ENCODE measurements at places on chromosomes 16 and 17. TPM values are rescaled to one million over a fixed set of nuclear protein-coding genes. Genes with fewer than 3 reads are reported as not detected.

The KCNG4 gene
- not detected for total RNA-seq

The GDE1 gene
- 33.4 TPM for total RNA-seq

The FZD2 gene
- 8.9 TPM for total RNA-seq

The KIF18B gene
- total RNA-seq, result 1.0 TPM

The ST6GALNAC2 gene
- total RNA-seq, result 2.6 TPM

The RASL10B gene
- total RNA-seq, result 1.6 TPM

The CDR2 gene
- 25.6 TPM for total RNA-seq

The THRA gene
- total RNA-seq, result 30.8 TPM

The SERPINF2 gene
- total RNA-seq, result not detected

The MTHFSD gene
- 12.5 TPM for total RNA-seq

The STAT5B gene
- total RNA-seq, result 31.3 TPM

The TRIM72 gene
- 45.4 TPM for total RNA-seq

The NPB gene
- total RNA-seq, result 1.0 TPM

The SOCS7 gene
- 13.0 TPM for total RNA-seq

The RPGRIP1L gene
- total RNA-seq, result 13.6 TPM

The FA2H gene
- total RNA-seq, result not detected

The KCNAB3 gene
- 0.52 TPM for total RNA-seq

The RNF43 gene
- total RNA-seq, result not detected

The ALG1 gene
- total RNA-seq, result 13.6 TPM

The HOXB1 gene
- not detected for total RNA-seq

The WNT3 gene
- 1.0 TPM for total RNA-seq

The TMEM98 gene
- 27.1 TPM for total RNA-seq

The MARVELD3 gene
- total RNA-seq, result not detected

The FOXF1 gene
- not detected for total RNA-seq

The RNFT1 gene
- total RNA-seq, result 9.9 TPM

The AIPL1 gene
- not detected for total RNA-seq

The CES1 gene
- 1.0 TPM for total RNA-seq

The SMIM36 gene
- not detected for total RNA-seq

The TPSG1 gene
- not detected for total RNA-seq

The TBC1D26 gene
- total RNA-seq, result 1.6 TPM

The XYLT1 gene
- total RNA-seq, result 9.4 TPM

The PRKCB gene
- 1.0 TPM for total RNA-seq

The CCL13 gene
- total RNA-seq, result 3.7 TPM

The SULT1A2 gene
- 0.52 TPM for total RNA-seq

The PRR35 gene
- not detected for total RNA-seq

The CLEC10A gene
- 1.6 TPM for total RNA-seq

The GLIS2 gene
- 4.2 TPM for total RNA-seq

The ITGAD gene
- under 0.01 TPM for total RNA-seq

The LYZL6 gene
- total RNA-seq, result not detected

The HSD17B1 gene
- total RNA-seq, result 1.6 TPM

The C1QTNF1 gene
- total RNA-seq, result 6.8 TPM

The LLGL2 gene
- 4.7 TPM for total RNA-seq

All from skeletal muscle tissue (tissue), 5 donors.